ENCODE measurements at places on chromosomes 6 and 20.

DNA sequence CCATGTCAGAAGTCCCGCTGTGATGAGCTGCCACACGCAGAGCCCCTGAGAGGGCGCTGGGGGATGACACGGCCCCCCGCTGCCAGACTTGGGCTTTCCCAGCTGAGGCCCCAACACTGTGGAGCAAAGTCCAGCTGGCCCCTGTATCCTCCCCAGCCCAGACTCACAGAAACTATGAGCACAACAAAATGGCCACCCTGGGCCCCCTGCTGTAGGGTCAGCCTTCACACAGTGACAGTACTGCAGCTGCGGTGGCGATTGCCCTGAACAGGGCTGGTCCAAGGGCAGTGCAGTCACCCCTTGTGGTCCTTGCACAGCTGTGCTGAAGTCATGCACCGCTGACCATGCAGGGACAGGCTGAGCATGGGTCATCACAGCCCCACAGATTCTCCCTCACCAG lies 78.2 kb upstream of the CST7 start:
- peak; percentile 9 for DNase-seq

DNA sequence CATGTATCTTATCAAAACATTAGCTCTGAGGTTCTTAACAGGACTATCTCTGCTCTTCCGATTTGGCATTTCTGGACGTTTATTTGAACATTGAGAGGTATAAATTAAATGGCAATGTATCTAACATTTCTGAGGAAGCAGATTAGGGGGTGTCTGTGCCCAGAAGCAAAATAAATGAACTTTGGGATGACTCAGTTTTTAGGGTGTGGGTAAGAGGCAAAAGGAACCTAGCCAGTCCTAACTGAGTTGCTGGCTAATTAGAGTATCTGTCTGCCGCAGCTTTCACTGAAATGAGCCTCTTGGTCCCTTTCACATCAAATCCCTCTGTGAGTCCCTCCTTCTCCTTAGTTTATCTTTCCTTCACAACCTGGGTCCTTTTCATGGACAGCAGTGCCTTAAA lies 1.1 kb downstream of the RNF144B start:
- DNase-seq: peak; percentile 40

- no peak for DNase-seq
Observed at GRCh38 chr20:35511814-35512420, 17.5 kb downstream of the C20orf173 start.

DNA sequence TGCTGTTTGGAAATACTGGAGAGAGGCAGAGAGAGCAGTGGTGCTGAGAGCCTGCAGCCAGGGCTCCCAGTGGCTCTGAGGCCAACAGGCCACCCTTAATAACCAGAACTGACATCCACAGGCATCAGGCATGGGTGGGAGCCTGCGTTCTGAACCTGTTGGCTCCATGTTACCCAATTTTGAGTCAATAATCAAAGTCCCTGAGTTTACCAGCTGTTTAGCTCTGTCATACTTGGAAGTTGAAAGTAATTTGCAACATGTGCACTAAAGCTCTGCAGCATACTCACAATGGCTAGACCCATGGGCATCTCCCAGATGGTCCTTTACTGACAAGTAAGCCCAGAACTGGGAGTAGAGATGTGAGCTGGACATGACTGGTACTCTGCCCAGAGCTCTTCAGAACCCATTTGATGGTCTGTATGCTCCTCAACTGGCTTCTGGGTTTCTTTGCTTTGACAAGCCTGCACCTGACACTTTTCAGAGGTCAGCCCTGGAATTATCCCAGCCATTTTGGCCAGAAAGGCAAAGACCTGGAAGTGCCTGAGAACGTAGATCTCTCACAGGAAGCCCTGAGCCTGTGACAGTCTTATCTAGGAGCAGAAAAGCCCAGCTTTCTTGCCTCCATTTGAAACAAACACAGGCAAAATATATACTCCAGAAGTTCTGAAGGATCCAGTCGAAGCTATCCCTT lies 122.4 kb upstream of the CITED2 start:
- no peak for DNase-seq

DNA sequence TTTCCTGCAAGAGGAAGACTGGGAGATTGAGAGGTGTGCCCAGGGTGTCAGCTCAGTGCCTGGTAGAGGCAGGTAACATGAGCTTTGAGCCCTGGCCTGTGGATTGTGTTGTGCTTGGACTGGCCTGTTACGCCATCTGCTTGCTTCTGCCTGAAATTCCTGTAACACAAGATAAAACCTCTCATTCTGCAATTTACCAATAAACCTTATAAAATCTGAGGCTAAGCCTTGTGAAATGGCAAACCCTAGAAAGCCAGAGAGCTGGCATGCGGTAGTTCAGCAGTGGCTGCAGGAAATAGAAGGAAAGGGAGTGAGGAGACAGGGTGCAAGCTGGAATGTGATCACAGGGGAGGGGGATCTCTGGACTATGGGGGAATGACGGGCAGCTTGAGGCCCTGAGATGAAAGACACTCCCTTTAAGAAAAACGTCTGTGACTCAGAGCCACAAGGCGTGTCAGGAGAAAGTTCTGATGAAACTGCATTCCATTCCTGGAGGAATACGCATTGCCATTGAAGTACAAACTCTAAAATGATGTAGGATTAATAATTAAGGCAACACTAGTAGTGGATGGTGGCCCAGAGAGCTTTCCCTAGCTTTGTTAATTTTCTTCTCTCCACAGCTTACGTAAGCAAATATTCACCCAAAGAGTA lies 26.3 kb upstream of the TFAP2A start:
- DNase-seq: no peak

DNA sequence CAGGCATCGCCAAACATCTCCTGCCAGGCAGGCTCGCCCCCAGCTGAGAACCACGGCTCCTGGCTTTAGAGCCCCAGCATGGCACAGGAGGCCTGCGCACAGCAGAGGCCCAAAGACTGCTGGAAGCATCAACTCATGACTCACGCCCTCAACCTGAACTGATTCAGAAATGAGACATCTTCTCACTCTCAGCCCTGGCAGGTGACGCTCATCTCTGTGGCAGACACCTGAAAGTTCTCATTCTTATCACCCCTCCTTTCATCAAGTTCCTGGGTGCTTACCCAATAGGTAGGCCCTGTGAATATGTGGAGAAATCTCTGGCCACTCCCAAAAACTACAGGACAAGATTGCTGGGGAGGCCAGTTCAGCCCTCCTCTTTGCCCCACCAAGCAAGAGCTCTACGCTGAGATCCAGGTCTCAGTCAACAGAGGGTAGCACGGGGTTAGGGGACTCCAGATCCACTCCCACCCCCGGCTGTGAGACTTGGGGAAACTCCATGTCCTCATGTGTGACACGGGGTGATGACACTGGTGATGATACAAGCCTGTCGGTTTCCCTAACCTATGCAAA lies 11.3 kb downstream of the NFATC2 start:
- DNase-seq: peak; percentile 25

DNA sequence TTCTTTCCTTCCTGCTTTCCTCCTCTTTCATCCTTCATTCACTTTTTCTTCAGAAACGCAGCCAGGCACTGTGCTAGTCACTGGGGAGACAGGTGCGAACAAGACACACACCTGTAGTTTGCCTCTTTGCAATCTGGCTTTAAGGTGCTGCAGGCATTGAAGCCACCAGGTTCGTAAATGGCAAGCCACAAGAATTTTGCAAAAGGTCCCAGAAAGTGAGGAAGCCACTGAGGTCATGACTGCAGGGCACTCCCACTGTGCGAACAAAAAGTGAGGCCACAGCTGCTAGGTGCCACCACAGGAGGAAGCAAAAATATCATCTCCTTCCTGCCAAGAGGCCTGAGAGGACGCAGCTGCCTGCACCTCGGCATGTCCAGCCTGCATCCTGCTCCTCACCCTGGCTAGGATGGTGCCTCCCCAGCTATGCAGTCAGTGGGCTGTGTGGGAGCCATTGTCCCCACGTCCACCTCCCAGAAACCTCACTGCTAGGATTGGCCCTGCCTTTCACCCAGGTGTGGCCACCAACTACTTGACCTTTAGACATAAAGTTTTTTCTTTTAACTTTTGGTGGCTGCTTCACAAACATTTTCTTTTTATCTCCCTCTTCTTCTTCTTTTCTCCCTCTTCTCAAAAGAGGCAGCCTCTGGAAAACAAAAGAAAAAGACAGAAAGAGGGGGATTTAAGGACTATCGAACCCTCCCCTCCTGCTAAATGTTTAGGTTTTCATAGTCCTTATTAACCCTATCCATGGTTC lies 230.8 kb downstream of the BCAS1 start:
- peak; percentile 42 for DNase-seq

GRCh38 chr6:5537132-5537531 lies 275.8 kb downstream of the FARS2 start:
- no peak for DNase-seq

DNA sequence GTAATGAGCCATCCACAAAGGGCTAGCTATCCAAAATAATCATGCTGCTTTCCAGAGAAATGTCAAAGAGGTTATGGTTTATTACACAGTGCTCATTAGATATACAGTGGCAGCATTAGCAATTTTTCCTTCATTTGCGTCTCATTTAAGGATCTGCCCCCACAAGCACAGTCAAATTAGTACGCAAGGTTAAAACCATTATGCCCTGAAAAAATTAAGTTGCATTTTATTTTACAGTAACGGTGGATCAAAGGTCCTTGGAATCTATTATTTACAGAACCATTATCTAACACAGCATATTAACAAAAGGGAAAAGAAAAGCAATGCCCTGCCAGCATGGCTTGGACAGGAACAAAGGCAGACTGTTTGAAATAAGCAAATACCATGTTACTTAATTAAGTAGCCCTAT lies 144.8 kb downstream of the PDSS2 start:
- no peak for DNase-seq

- DNase-seq: no peak
Observed at GRCh38 chr6:142966294-142966693, 21.3 kb upstream of the HIVEP2 start.

- DNase-seq: peak; percentile 2
Observed at GRCh38 chr6:97282238-97282725, 734 bp downstream of the MMS22L start.

- DNase-seq: peak; percentile 44
Observed at GRCh38 chr6:135423649-135424128, 73.9 kb downstream of the AHI1 start.

DNA sequence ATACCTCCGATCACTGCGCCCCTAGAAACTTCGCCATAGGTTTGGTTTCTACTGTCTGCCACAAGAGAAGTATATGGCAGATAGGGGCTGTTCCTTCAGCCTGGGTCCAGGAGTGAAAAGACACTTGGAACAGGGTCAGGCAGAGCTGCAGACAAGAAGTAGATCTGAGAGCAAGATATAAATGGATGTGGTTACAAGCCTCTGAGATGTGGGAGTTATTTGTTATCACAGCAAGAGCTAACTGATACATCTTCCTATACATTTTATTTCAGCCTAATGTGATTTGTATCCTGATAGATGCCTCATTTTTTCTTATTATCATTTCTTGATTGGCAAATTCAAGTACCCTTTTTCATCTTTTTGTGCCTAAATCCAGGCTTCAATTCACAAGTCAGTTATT lies 40.9 kb upstream of the ADTRP start:
- DNase-seq: no peak

DNA sequence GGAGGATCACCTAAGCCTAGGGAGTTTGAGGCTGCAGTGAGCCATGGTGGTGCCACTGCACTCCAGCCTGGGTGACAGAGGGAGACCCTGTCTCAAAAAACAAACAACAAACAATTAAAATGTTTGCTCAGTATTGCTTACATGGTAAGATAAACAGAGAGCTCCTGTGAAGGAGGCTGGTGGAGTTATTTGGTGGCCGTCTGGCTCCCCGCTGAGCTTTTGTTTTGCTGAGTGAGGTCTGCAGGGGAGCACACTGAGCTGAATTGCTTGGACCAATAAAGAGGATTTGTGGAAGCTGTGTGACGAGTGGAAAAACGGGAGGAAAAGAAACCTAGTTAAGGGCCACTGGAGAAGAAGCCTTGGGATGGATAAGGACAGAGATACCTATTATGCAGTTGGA lies 41.1 kb upstream of the BMP6 start:
- no peak for DNase-seq
